ENCODE measurements at places on chromosomes 6 and 20.

- peak; percentile 67 for DNase-seq
Observed at GRCh38 chr6:141421378-141421777, 711.3 kb upstream of the GJE1 start.

- DNase-seq, result no peak
Observed at GRCh38 chr6:81476881-81477280, 275.6 kb downstream of the TENT5A start.

- DNase-seq, result peak; percentile 14
Observed at GRCh38 chr20:25484911-25485511, 77.5 kb downstream of the GINS1 start.

GRCh38 chr6:89925826-89926225 lies 31.6 kb downstream of the GJA10 start:
- no peak for DNase-seq

- DNase-seq, result no peak
Observed at GRCh38 chr6:72856801-72857200, 234.9 kb downstream of the KCNQ5 start.

- no peak for DNase-seq
Observed at GRCh38 chr20:47501116-47501481, 588 bp upstream of the NCOA3 start.

DNA sequence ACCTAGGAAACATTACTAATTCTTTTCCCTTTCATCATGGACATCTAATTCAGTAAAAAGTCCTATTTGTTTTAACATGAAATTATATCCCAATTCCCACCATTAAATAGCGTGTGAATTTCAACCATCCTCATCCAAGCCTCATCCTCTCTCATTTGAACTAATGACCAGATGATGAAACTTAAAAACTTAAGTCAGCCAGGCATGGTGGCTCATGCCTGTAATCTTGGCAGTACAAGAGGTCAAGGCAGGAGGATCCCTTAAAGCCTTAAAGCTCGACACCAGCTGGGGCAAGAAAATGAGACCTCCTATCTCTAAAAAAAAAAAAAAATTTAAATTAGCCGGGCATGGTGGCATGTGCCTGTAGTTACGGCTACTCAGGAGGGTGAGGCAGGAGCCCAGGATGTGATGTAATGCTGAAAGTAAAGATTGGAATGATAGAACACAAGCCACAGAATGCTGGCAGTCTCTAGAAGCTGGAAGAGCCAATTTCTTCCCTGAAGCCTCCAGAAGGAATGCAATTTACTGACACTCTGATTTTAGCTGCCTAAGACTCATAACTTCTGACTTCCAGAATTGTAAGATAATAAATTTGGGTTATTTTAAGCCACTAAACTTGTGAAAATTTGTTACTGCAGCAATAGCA lies 27.1 kb upstream of the HAO1 start:
- DNase-seq, result no peak

- DNase-seq, result no peak
Observed at GRCh38 chr20:14360416-14360815, 23.0 kb upstream of the FLRT3 start.

GRCh38 chr20:53409447-53409717 lies 184.3 kb downstream of the ZNF217 start:
- DNase-seq, result no peak

DNA sequence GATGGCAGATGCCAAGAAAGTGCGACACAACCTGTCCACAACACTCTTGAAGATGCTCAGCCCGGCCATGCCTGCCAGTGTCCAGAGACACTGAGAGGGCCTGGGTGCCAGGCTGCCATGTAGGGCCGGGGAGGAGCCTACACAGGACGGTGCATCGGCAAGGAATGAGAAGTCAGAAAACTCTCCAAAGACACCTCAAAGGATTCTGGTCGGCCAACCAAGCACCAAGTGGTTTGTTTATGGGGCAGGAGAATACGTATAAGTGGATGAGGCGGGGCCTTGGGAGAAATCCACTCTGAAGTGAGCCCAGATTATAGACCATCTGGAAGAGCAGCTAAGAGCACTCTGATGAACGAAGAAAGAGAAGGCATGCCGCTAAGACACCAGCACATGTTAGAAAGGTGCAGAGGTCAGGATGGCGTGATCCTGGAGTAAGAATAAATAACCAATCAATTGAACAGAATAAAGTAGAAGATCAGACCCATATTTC lies 120.7 kb upstream of the FOXQ1 start:
- DNase-seq, result no peak

DNA sequence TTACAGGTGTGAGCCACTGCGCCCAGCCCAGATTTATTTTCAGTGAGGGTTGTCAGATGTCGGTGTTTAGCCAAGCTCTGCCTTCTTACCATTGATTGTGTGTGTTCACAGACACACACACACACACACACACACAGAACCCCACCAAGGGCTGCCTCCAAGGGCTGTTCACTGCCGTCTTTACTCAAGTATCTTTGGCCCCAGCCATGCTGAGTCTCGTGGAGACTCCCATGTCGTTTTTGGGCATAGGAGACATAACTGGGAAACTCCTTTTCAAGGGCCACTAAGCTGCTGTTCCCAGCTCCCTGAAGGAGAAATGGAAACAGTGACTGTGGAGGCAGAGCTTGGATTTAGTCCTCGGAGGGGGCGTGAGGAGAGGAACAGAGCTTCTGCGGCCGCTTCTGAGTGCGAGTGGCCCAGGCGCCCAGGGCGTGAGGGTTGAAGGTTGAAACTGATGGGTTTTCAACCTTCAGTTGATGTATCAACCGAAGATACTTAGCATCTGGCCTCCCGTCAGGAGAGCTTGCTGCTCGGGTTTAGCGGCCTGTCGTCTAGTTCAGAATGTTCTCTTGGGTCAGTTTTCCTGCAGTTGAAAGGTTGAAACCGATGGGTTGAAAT lies 243.6 kb downstream of the TTLL2 start:
- no peak for DNase-seq

- no peak for DNase-seq
Observed at GRCh38 chr20:19260412-19261090, 48.1 kb downstream of the SLC24A3 start.

- no peak for DNase-seq
Observed at GRCh38 chr6:33630014-33630413, 8.9 kb downstream of the ITPR3 start.

DNA sequence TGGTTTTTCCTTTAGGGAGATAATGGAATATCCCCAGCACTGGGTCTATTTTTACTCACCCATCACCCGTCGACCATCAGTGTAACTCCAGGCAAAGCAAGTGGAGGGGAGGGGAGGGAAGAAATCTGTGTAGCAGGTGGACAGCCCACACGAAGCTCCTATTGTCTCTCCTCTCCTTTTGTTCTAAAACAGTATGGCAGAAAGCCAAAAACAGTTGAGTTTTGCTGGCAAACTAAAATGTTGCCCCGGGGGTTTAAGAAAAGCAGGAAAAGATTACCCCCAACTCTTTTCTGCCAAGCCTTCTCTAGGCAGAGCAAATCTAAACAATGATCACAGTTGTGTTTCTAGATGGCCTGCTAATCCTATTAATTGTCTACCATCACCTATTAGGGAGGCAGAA lies 89.7 kb downstream of the PREP start:
- DNase-seq, result no peak

DNA sequence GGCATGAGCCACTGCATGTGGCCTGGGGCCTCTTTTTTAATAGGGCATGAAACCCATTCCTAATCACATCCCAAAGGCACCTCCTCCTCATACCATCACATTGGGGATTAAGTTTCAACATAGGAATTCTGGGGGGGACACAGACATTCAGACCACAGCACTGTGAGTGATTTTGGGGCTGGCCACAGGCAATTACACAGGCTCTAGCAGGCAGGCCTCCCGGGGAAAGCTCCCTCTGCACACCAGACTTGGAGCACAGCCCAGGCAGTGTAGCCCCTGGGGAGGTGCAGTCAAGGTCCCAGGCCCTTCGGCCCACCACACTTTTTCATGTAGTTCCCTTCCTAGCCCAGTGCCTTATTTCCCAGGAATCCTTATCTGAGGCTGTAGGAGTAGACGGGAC lies 5.5 kb downstream of the SFT2D1 start:
- DNase-seq, result no peak

- peak; percentile 60 for DNase-seq
Observed at GRCh38 chr6:47729019-47729418, 30.6 kb downstream of the ADGRF4 start.

DNA sequence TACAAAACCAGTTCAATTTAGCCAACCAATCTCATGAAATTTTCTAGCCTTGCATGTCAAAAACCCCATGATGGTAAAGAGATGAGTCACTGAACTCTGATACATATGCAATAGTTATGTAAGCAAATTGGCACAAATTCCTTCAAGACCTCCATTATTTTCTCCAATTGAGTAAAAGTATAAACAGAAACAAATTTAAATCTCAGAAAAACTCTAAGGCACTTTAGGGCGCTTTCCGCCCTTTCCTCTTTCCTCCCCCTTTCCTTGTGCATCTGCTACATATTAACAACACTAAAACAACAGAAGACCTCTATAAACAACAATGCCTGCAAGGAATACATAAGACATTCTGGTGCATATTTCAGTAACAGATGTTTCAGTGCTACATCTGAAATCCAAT lies 48.5 kb downstream of the KIF13A start:
- DNase-seq, result no peak

DNA sequence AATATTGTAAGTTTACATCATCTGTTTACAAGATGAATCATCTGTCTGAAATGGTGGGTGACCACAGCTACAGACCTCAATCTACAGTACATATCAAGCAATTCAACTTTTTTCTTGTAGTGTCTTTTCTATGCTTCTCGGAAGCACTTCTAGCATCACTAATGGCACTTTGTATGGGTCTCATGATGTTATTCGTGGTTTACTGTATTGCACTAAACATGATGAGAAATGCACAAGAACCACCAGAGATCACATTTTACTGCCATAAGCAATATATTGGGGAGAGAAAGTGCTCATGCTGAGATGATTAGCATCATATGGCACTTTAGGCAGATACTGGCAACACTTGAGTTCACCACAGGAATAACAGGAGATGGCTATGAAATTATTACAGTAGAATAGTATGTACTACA lies 15.4 kb upstream of the BTBD3 start:
- DNase-seq, result no peak

- DNase-seq, result no peak
Observed at GRCh38 chr6:117451671-117452070, 25.9 kb upstream of the ROS1 start.

DNA sequence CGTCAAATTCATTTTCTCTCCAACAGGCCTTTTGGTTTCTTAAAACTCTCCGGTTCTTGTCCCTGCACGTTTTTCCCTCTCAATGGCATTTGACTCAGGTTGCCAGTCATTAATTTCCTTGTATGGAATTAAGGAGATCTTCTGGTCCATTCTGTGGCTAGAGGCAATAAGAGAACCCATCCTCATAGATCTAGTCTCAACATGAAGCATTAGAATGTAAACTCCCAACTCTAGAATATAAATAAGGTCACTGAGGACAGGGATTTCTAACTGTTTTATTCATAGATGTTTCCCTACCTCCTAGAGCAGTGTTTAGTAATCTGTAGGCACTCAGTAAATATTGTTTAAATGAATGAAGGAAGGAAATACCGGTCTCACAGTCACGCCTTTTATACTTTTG lies 185.2 kb upstream of the FLRT3 start:
- no peak for DNase-seq

DNA sequence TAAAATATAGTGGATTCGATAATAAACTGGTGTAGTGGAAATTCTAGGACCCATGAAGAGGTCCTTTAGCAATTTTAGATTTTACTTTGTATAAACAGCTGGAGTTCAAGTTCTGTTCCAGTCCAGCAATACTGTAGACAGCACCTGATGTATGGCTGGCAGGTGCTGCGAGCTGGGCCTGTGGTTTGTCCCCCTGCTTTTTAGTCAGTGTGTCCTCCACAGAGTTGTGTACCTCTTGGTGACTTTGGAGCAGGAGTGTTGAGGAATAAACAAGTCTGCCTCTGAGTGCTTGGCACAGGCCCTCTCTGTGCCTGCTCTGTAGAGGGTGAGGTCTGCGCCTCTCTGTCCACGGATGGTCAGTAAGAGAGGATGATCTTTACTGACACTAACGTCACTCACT lies 13.8 kb downstream of the STX16 start:
- DNase-seq, result no peak

DNA sequence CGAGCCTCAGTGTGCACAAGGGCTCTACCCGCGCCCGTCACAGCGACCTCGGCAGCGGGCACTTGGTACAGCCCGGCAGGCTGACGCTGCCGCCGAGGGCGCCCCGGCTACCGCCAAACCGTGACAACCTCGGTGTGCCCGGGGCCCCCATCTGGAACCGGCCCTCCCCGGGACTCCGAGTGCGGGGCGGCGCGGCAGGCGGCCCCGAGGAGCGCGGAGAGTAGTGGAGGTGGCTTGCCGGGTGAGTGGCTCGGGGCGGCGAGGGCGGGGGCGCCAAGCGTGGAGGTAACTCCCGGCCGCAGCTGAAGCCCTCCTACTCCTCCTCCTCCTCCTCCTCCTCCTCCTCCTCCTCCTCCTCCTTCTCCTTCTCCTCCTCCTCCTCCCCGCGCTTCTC lies at the start of gene ISM1:
ISM1 (plus strand) TSS at position 371 of the 394 bp plus-strand sequence. CDS start 503 bp downstream, outside the sequence.
- DNase-seq, result no peak

GRCh38 chr20:58580474-58580835 lies 65.3 kb upstream of the APCDD1L start:
- DNase-seq, result no peak

GRCh38 chr6:107132330-107132954 lies 17.1 kb upstream of the BEND3 start:
- DNase-seq, result no peak

- no peak for DNase-seq
Observed at GRCh38 chr6:116884530-116884929, 7.5 kb downstream of the RFX6 start.

GRCh38 chr20:2760952-2761305 lies 39.5 kb downstream of the CPXM1 start:
- DNase-seq, result no peak

GRCh38 chr20:37995856-37996605 lies 37.2 kb downstream of the TTI1 start:
- no peak for DNase-seq

DNA sequence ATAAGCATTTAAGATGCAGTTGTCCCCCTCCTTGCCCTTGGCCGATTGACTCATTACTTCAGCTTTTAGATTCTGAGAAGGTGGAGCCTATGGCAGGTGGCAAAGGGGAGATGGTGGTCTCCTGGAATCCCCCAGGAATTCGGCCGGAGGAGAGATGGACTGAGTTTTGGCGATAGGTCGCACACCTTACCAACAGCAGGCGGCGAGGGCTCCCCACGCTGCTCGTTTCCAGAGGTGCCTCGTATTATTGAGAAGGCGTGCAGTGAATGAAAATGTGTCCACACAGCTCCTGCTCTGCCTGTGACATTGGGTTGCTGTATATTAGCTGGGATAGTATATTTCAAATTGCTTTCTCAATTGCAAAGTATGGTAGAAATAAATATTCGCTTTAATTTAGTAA lies 224.5 kb downstream of the ARID1B start:
- DNase-seq, result no peak

GRCh38 chr6:170111816-170112582 lies 178.9 kb downstream of the DLL1 start:
- no peak for DNase-seq

- no peak for DNase-seq
Observed at GRCh38 chr6:136228814-136229213, 21.3 kb downstream of the MTFR2 start.

- no peak for DNase-seq
Observed at GRCh38 chr20:63284544-63284949, 8.4 kb upstream of the COL20A1 start.
